ENCODE measurements at places on chromosomes 3 and 15.

DNA sequence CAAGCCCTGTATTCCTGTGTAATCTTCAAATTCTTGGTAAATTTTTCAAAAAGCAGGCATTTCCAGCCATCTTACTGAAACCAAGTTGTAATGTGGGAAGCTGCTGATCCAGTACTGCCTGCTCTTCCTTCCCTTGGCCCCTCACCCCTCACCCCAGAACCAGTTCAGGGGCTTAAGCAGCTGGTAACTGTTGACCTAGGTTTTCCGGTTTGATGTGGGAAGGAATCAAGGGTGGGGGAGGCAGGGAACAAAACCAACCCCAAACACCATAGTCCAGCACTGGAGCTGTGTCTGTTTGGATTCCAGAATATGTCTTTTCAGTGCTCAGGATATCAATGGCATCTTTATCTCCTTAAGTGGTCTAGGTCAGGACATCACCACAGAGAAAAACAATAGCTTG, 26.7 kb downstream of the SNX1 start:
- no peak for DNase-seq

- DNase-seq, result no peak
Measured at GRCh38 chr3:39249453-39250115, 30.3 kb downstream of the CX3CR1 start.

- no peak for DNase-seq
Measured at GRCh38 chr3:48885753-48886152, 12.9 kb downstream of the SLC25A20 start.

- no peak for DNase-seq
Measured at GRCh38 chr15:58556541-58556940, 124.8 kb downstream of the LIPC start.

- no peak for DNase-seq
Measured at GRCh38 chr3:36312351-36312750, 68.0 kb upstream of the STAC start.

- DNase-seq, result peak; percentile 62
Measured at GRCh38 chr3:188595890-188596376, 442.0 kb downstream of the LPP start.

- no peak for DNase-seq
Measured at GRCh38 chr3:131221731-131222130, 159.8 kb upstream of the NUDT16 start.

- no peak for DNase-seq
Measured at GRCh38 chr3:98457543-98457942, 5.5 kb upstream of the OR5K1 start.

DNA sequence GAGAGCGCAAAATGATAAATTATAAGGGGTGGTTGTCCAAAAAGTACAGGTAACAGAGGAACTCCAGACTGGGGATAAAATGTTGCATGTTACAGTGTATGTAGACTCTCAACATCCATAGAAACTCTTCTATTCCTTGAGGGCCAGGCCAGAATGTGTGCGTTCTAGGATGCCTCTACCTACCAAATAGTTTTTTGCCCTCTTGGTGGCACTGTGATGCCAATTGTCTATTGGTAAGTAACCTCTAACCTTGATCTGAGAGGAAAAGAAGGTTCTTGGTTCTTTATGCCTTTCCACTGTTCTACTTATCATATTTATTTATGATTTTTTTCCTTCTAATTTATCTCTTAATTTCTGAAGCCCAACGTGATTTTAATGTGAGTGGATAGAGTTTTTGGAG, 424.6 kb downstream of the GRM7 start:
- no peak for DNase-seq

- no peak for DNase-seq
Measured at GRCh38 chr3:16375891-16376290, 110.9 kb downstream of the OXNAD1 start.

GRCh38 chr3:139519998-139520737, 19.4 kb downstream of the RBP1 start:
- no peak for DNase-seq

- no peak for DNase-seq
Measured at GRCh38 chr15:69576035-69576526, 123.5 kb downstream of the RPLP1 start.

DNA sequence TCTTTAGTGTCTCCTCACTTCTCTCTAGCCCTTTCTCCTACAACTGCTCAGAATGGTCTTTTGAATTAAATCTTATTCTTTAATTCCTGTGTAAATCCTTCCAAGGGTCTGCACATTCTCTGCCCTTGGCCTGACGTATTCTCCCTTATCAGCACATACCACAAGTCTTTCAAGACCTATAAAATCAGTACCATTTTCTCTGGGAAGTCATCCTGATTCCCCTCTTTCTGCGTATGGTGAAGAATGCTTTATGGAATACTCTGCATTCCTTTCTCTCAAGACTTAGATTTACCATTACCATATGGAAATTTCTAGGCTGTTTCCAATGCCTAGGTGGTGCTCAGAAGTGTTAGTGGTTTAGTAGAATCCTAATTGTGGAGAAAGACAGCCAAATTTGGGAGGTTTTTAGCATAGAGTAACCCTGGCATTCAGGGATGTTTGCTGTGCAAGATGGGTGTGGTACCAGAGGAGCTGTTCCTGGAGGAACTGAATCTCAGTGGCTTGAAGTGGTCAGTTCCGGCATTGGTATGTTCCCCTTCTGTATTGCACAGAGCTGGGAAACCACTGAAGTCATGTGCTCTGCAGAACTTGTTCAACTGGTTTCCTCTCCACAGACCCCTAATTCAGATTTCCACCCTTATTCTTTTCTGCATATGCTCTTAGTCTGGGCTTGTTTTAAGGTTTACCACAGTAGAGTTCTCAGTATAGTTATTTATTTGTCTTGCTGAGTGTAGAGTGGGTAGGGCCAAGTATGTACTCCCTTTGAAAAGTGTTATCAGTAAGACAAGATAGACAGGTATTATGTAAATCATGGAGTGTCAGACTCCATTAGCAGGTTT, 24.5 kb downstream of the IQGAP1 start:
- DNase-seq, result no peak

- DNase-seq, result peak; percentile 19
Measured at GRCh38 chr15:88882785-88883184, 12.6 kb downstream of the HAPLN3 start.

- DNase-seq, result no peak
Measured at GRCh38 chr3:134624537-134625287, 26.1 kb downstream of the KY start.

DNA sequence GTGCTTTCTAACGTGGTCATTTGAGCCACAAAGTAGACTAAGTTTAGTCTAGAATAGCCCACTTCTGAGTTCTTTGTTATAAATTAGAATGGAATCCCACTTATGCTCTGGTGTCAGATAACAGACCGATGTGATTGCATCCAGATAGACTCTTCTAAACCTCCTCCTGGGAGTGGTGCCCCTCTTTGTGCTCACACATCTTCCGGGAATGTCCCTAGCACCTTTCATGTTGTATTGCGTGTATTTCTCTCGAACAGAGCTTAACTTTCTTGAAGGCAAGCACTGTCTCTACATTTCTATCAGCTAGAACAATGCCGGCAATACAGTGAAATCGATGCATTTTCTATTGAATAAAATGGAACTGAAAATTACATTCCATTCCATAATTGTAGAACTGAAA, 23.0 kb downstream of the CP start:
- no peak for DNase-seq

DNA sequence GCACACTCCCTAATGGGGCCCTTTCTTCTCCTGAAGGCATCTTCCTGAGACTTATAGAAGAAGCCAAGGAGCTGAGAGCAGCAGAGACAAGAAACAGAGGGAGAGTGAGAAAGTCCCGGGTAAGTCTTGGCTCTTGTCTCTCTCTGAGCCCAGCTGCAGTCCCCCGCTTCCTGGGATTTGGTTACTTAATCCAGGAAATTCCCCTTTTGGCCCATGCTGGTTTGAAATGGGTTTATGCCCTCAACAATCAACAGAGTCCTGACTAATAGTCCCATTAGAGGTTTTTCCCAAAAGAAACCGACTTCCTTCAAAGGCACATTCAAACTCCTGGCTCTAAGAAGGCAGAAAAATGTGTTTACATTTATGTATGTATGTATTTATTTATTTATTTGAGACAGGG, 22.0 kb downstream of the TMEM158 start:
- DNase-seq, result peak; percentile 53

GRCh38 chr3:4061783-4062360, 241.3 kb upstream of the SETMAR start:
- no peak for DNase-seq

DNA sequence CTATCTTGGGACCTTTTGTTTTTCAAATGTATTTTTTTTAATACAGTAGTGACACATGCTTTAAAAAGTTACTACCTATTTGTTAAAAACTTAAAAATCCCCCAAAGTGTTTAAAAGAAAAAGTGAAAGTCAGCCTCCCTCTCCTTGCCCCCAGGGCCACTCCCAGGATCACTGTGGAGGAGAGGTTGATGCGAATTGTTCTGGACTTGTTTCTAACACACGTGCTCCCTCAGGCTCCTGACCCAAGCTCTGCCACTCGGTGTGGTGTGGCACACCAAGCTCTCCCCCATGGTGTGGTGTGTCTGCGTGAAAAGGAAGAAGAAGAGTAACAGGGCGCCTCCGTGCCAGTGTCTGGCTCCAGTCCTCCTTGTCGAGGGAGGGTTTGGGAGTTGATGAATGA, 93.5 kb downstream of the CHCHD6 start:
- DNase-seq, result no peak

DNA sequence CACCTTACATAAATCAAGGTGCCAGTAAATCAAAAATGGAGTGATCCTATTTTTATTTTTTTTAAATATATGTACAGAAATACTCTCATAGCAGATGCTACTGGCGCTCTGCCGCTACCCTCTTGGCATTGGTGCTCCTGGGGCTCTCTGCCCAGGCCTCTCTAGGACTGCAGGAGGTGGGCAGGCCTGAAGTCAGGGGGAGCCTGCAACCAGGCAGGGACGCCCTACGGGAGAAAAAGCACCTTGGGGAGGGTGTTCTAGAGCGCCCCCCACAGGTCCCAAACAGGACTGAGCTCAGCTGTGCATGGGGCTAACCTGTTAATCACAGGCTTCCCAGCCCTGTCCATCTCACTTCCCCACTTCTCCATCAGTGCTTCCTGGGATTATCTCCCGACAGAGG, 192.5 kb downstream of the SHQ1 start:
- no peak for DNase-seq

DNA sequence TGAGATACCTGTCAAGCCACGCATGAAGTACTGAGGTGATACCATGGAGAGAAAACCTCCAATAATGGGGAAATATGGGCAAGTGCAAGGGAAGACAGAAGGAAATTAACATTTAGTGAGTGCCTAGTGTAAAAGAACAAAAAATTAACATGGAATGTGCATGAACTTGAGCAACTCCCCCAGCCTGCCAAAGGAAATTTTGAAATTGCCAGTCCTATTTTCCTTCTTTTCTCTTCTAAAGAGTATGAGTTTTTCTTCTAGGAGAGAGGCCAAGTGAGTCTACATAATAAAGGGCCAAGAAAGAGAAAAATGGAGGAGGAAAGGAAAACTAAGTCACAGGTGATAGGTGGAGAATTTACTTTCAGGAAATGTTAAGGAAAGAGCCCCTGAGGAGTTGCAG, 602.4 kb upstream of the MDFIC2 start:
- DNase-seq, result no peak

Data from HS-5 (cell line).